ENCODE measurements at places on chromosomes 12 and 14.
A peak's percentile ranks its signal among the peaks of the same experiment; 100 is the strongest.

DNA sequence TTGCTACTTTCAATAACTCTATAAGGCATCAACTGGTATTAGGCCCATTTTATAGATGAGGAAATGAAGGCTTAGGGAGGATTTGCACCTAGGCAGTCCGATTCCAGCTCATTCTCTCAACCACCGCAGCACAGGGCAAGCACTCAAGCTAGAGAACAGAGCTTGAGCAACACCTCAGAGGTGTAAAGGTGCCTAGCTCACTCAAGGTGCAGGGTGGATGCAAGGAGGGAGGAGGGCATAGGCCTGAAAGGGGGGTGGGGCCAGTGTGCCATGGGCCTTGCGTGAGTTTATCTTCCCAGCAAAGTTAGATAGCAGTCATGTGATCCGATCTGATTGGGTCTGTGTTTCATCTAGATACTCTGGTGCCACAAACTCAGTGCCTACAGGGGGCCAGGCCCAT, 10.2 kb upstream of the EMP1 start:
- no peaks in the 10 kb centered on the region for H3K27me3 ChIP-seq
- no peak overlapping the region for H3K27ac ChIP-seq
- no peak overlapping the region for H3K4me3 ChIP-seq

DNA sequence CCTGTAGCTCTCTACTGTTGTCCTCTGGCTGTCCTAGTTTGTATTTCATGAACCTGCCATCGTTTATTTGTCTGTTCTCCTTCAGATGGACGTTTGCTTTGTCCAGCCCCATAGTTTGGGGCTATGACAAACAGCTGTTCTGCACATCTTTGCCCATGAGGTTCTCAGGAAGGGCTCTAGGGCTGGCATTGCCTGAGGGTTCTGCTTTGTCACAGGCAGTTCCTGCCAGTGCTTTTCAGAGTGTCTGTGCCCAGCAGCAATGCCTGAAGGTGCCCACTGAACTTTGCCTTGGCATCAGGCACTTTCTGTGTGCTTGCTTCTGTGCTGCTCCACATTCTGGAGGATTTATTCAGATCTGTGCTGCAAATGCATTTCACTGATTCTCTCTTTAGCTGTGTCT, 361.3 kb downstream of the TMEM121 start:
- no peaks in the 10 kb centered on the region for H3K4me1 ChIP-seq
- DNase-seq: no peak
- peaks cover 5% of the 10 kb centered on the region for H3K27me3 ChIP-seq
- H3K4me3 ChIP-seq: no peak overlapping the region

DNA sequence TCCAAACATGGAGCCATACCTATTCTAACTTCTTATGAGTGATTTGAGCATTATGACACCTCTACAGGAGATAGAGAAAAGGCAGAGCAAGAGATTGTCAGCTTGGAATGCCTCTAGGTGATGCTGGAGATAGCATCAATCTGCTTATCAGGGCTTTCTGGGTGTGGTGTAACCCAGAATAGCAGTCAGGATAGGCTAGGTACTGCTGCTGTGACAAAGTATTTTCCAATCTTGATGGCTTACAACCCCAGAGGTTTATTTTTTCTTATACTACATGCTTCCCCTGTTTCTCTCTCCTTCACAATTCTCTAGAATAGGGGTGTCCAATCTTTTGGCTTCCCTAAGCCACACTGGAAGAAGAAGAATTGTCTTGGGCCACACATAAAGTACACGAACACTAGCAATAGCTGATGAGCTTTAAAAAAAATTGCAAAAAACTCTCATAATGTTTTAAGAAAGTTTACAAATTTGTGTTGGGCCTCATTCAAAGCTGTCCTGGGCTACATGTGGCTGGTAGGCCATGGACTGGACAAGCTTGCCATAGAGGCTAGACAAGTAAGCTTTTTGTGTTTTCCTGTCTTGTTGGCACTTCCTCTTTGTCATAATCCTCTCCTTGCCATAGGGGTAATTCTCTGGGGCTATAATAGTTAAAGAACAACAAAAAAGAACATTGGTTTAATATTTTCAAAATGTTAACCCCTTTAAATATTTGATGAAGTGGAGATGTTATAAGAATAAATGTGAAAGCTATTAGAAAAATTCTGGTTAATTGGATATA, 123.9 kb upstream of the PMCH start:
- no peaks in the 10 kb centered on the region for H3K4me1 ChIP-seq
- no peaks in the 10 kb centered on the region for H3K36me3 ChIP-seq
- H3K27me3 ChIP-seq: no peaks in the 10 kb centered on the region
- no peak for DNase-seq
- no peak overlapping the region for H3K4me3 ChIP-seq

- H3K36me3 ChIP-seq: no peaks in the 10 kb centered on the region
- no peaks in the 10 kb centered on the region for H3K27me3 ChIP-seq
- no peak overlapping the region for H3K27ac ChIP-seq
- H3K4me1 ChIP-seq: no peaks in the 10 kb centered on the region
Measured at GRCh38 chr12:104643093-104643818, 186.5 kb downstream of the CHST11 start.

DNA sequence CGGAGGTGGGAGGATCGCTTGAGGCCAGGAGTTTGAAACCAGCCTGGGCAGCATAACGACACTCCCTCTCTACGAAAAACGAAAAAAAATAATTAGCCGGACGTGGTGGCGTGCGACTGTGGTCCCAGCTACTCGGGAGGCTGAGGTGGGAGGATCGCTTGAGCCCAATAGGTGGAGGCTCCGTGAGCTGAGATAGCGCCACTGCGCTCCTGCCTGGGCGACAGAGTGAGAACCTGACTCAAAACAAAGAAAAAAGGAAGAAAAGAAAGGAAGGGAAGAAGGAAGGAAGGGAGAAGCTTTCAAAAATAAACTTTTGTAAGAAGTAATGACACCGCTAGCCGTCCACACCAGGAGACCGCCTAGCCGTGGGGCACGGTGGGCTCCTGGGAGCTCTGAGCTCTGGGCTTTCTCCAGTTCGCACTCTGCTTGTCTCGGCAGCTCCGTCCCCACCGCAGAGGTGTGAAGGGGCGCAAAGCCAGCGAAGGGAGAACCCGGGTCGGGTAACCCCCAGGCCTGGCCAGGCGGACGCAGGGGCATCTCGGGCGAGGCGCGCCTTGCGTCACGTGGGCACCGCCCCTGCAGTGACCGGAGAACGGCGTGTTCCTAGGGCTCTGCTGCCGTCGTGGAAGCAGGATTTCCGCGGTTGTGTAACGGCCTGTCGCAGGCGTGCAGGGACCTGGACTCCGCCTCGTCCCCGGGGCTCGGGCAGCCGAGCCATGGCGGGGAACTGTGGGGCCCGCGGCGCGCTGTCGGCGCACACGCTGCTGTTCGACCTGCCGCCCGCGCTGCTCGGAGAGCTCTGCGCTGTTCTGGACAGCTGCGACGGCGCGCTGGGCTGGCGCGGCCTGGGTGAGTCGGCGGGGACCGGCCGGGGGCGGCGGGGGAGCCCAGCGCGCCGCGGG, at the start of gene IRAK3:
Gene IRAK3, plus strand, starts transcription at position 631 of the 902 bp plus-strand sequence. Its CDS starts 86 bp downstream, at position 717.
- peaks cover 3% of the 10 kb centered on the region for H3K4me1 ChIP-seq
- peak within 1 kb of the TSS; percentile 63 for H3K4me3 ChIP-seq
- no peaks in the 10 kb centered on the region for H3K36me3 ChIP-seq
- H3K27me3 ChIP-seq: peaks cover 10% of the 10 kb centered on the region
- peak; percentile 90 for DNase-seq
- H3K27ac ChIP-seq: peak within 1 kb of the TSS; percentile 80

DNA sequence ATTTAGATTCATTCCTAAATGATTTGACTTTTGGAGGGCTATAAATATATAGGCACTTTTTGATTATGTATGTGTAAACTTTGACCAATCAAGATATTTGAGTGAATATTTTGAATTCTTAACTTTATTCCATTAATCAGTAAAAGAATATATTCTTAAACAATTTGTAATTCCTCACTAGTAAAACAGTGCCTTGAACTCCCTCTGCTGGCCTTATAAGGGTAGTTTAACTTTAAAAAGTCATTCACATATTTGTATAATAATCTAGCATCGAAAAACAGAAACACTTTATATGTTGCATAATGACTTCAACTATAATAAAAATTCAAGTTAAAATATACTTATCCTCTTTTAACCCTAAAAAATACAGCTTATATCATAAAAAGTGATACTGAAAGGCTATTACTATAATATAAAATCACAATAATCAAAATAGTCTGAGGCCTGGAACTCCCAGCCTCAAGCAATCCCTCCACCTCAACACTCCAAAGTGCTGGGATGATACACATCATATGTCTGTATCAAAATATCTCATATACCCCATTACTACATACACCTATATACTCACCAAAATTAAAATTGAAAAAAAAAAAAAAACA, 31.2 kb downstream of the CCDC59 start:
- no peak for DNase-seq
- H3K27me3 ChIP-seq: no peaks in the 10 kb centered on the region
- H3K36me3 ChIP-seq: no peaks in the 10 kb centered on the region
- H3K27ac ChIP-seq: no peak overlapping the region

DNA sequence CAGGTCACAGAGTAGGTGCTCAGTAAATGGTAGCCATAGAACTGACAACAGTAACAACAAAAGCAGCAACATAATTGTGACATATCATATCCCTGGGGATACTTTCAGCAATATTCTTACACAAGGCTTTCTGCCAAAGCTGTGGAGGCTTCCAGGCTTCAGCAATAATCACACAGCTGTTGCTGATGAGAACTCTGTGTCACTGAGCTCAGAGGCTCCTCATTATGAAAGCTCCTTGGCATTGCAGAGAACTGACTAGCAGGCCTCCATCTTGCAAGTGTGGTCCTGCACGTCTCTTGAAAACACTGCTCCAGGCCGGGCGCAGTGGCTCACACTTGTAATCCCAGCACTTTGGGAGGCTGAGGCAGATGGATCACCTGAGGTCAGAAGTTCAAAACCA, 97.3 kb upstream of the BTG1 start:
- DNase-seq: no peak
- H3K4me3 ChIP-seq: no peak overlapping the region
- no peak overlapping the region for H3K27ac ChIP-seq
- H3K4me1 ChIP-seq: peaks cover 13% of the 10 kb centered on the region
- H3K36me3 ChIP-seq: no peaks in the 10 kb centered on the region

DNA sequence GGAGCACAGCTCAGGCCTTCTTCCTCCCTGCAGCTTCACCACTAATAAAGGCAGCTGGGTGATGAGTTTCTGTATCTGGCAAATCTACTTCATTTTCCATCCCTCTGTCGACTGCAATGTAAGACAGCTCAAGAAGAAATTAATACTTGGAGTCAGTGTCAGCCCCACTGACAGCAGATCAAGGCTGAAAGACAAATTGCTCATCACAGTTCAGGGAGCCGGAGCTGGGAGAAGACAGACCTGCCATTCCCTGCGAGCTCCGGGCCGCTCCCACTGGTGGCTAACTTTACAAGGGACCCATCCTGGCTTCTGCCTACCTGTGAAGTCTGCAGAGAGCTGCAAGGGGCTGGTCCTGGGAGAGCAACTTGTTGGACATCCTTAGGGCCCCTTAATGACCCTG, 49.8 kb downstream of the CCDC60 start:
- H3K4me1 ChIP-seq: no peaks in the 10 kb centered on the region
- no peak for DNase-seq
- no peaks in the 10 kb centered on the region for H3K27me3 ChIP-seq
- no peak overlapping the region for H3K27ac ChIP-seq
- H3K4me3 ChIP-seq: no peak overlapping the region

GRCh38 chr14:68210729-68211299, 391.2 kb downstream of the RAD51B start:
- peak overlapping the region; percentile 22 for H3K4me3 ChIP-seq
- H3K4me1 ChIP-seq: peaks cover 58% of the 10 kb centered on the region
- peak overlapping the region; percentile 79 for H3K27ac ChIP-seq
- no peaks in the 10 kb centered on the region for H3K27me3 ChIP-seq
- no peaks in the 10 kb centered on the region for H3K36me3 ChIP-seq

GRCh38 chr12:13198241-13198640, 1.7 kb downstream of the EMP1 start:
- H3K27me3 ChIP-seq: no peaks in the 10 kb centered on the region
- peak overlapping the region; percentile 83 for H3K27ac ChIP-seq
- H3K4me1 ChIP-seq: peaks cover 6% of the 10 kb centered on the region
- no peak for DNase-seq
- no peaks in the 10 kb centered on the region for H3K36me3 ChIP-seq

DNA sequence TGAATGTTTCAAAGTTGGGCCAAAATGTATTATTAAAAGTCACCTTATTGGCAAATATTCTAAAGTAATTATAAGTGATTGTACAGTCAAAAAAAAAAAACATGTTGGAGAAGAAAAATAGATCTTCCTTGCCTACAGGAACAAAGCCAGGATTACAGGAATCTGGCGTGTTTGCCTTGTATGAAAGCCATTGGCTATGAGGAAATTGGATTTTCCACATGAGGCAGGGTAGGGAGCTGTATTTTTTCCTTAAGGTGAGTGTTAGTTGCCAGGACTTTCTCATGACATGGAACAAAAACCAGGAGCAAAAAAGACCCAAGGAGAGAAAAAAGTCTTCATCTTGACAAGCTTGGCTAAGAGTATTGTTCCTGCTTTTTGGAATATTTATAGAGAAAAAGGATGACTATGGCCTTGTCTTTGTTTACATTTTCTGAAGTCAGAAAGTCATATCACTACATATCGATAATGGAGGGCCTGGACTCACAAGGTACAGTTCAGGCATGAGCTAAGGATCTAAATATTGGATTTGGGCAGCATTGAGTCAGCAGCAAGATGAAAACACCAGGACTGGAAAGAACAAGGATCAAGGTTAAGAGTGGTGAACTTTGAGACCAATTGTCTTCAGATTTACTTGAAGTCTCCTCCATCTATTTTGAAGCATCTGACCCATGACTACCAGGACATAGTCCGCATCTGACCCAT, 68.4 kb upstream of the FLRT2 start:
- no peaks in the 10 kb centered on the region for H3K4me1 ChIP-seq
- H3K27me3 ChIP-seq: no peaks in the 10 kb centered on the region
- H3K4me3 ChIP-seq: no peak overlapping the region
- no peaks in the 10 kb centered on the region for H3K36me3 ChIP-seq
- no peak overlapping the region for H3K27ac ChIP-seq

- H3K36me3 ChIP-seq: no peaks in the 10 kb centered on the region
- H3K27me3 ChIP-seq: no peaks in the 10 kb centered on the region
- no peak overlapping the region for H3K27ac ChIP-seq
- H3K4me3 ChIP-seq: no peak overlapping the region
- H3K4me1 ChIP-seq: peaks cover 78% of the 10 kb centered on the region
Measured at GRCh38 chr12:108321688-108322087, 17.4 kb downstream of the CMKLR1 start.

DNA sequence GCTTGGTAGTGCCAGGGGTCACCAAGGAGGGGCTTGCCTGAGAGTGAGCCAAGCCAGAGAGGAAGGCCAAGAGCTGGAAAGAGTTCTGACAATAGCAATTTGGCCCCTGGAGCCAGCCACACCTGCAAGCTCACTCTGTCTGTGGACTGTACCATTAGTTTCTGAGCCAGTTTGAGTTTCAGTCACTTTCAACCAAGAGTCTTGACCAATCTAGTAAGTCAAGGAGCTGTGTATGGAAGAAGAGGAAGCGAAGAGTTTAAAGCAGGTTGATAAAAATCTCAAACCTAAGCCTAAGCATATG, 38.5 kb downstream of the NT5DC3 start:
- peaks cover 88% of the 10 kb centered on the region for H3K4me1 ChIP-seq
- no peaks in the 10 kb centered on the region for H3K27me3 ChIP-seq
- H3K27ac ChIP-seq: peak overlapping the region; percentile 76
